ENCODE measurements at places on chromosomes 12 and 14.

DNA sequence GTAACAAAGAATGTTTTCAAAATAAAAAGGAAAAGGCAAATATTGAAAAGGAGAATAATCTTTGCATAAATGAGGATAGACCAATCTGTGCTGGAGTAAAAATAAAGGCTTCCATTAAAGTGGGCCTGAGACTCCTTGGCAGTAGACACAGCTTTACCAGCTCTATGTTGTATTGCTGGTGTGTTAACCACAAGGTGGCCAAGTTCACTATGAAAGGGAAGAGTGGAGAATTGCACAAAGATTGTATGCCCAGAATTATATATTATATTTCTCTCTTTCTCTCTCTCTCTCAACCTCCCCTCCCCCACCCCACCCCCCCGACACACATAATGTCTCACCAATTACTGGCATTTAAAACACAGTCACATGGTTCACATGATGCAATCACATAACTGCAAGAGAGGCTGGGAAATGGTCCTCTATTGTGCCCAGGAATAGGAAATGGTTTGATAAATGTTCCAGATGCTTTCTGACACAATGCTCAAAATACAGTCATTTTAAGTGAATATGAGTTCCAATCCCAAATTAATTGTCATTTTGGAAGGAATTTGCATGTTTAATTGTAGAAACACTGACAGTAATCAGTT lies 222.6 kb upstream of the SYT1 start:
- no peak for DNase-seq

DNA sequence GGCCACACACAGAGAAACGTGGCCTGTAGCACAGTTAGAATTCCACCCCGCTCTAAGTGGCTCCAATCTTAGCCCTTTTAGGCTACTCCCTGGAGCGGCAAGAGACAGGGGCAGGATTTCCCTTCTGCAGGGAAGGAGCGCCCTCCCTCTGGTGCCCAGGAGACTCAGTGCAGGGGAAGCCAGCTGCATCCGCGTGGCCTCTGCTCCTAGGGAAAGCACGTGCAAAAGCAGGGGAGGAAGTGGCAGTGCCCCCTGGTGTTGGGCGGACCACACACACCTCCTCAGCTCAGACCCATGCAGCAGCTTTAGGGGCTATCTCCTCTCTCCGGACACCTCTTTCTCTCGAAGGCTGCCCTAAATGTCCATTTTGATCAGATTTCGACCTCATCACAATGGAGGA lies 50.0 kb downstream of the SPRING1 start:
- peak; percentile 62 for DNase-seq

DNA sequence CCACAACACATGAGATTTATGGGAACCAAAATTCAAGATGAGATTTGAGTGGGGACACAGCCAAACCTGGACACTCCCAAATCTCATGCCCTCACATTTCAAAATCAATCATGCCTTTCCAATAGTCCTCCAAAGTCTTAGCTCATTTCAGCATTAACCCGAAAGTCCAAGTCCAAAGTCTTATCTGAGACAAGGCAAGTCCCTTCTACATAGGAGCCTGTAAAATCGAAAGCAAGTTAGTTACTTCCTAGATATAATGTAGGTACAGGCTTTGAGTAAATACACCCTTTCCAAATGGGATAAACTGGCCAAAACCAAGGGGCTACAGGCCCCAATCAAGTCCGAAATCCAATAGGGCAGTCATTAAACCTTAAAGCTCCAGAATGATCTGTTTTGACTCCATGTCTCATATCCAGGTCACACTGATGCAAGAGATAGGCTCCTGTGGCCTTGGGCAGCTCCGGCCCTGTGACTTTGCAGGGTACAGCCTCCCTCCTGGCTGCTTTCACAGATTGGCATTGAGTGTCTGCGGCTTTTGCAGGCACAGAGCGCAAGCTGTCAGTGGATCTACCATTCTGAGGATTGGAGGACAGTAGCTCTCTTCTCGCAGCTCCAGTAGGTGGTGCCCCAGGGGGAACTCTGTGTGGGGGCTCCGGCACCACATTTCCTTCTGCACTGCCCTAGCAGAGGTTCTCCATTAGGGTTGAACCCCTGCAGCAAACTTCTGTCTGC lies 60.1 kb downstream of the LRIG3 start:
- no peak for DNase-seq

- peak; percentile 80 for DNase-seq
These were observed at the start of gene RHOF for GRCh38 chr12:121793440-121793837. RHOF (minus strand) TSS chr12:121793688; CDS start chr12:121793633, 55 bp downstream.

GRCh38 chr14:105411985-105412770 lies 7.4 kb upstream of the MTA1 start:
- DNase-seq = no peak

GRCh38 chr12:51687614-51688013 lies 96.6 kb downstream of the SCN8A start:
- no peak for DNase-seq

DNA sequence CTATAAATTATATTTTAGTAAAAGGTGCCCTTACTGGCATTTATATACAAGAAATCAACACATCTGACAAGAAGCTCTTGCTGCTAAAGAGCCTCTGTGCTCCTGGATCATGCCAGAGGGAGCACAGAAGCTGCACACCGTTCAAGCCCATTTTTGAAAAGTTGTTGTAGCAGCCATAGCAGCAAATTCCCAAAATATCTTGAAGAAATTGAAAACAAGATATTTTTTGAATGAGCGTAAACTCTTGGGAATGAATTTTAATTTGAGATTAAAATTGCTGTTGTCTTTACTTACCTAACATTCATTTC lies 540 bp upstream of the CLEC2D start:
- no peak for DNase-seq

GRCh38 chr14:103625356-103626095 lies 3.5 kb upstream of the KLC1 start:
- no peak for DNase-seq

DNA sequence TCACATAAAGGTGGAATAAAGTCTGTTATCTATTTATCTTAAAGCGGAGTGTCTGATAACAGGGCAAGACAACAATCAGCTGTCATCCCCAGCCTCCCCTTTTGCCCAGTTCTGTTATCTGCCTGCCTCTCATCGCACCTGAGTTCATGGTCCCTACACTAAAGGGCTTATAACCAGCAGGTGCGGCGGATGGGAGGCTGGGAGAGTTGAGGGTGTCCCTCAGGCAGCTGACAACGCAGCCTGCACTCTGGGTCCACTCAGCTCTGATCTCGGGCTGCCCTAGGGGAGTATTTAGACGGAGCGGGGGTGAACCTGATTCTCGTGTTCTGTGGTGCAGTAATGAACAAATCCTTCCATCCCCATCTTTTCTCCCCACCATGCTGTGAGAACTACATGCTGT lies 34.0 kb upstream of the JDP2 start:
- DNase-seq = no peak

DNA sequence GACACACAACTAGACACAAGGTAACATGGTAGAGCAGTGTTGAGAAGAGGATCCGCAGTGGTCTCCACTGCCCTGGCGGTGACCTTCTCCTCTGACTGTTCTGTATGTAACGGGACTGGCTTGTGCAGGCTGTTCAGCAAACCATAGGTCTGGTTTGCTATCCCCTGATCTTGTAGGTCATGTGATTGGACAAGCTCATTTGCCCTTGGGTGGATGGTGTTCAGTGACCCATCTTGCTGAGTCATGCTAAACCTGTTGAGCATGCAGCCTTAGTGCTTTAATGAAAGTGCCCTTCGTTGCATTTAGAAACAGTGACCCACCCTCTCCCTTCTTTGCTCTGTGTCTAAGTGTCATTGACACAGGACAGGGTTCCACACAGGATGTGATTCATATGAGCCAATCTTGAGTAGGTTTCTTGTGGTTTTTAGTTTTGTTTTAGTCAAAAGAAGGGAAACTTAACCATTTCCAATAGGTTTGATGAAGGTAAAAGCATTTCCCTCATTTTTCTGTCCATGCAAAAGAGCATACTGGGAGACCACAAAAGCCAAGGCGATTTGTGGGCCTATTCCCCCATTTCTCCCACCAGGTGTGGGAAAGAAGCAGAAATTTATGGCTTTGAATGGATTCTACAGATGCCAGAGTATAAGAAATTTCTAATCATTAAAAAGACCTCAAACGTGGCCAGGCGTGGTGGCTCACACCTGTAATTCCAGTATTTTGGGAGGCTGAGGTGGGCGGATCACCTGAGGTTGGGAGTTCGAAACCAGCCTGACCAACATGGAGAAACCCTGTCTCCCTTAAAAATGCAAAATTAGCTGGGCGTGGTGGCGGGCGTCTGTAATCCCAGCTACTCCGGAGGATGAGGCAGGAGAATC lies 32.6 kb upstream of the HIF1A start:
- DNase-seq = no peak

DNA sequence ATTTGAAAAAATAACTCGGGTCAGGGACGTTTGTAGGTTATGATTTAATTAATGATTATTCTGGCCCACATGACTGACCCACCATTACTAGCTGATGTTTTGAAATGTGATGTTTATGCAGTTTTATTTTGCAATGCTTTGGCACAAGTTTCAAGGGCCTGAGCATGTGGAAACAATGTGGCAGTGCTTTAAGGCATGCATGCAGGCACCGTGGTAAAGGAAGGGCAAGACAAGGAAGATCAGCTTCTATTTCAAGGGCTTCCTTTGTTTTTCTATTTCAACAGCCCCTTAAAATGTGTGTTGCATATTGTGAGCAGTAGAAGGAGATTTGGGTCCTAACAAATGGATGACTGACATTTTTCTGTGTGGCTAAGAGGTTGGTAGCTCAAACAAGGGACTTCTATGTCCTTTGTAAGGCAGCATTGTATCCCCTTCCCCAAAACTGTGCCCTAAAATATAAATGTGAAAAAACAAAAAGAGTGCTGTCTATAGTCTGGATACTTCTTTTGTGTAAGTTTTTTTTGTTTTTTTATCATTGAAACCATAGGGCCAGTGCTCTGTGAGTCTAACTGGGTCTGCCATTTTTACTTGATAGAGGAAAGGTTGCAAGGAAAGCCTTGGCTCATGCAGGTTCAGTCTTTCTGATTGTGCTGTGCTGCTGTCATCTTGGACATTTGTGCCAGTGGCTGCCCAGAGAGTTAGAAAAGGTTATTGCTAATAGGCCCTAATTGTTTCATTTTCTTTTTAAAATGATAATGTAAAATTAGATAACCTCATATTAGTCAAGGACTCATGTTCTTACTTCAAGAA lies 103.5 kb downstream of the FGD4 start:
- no peak for DNase-seq

DNA sequence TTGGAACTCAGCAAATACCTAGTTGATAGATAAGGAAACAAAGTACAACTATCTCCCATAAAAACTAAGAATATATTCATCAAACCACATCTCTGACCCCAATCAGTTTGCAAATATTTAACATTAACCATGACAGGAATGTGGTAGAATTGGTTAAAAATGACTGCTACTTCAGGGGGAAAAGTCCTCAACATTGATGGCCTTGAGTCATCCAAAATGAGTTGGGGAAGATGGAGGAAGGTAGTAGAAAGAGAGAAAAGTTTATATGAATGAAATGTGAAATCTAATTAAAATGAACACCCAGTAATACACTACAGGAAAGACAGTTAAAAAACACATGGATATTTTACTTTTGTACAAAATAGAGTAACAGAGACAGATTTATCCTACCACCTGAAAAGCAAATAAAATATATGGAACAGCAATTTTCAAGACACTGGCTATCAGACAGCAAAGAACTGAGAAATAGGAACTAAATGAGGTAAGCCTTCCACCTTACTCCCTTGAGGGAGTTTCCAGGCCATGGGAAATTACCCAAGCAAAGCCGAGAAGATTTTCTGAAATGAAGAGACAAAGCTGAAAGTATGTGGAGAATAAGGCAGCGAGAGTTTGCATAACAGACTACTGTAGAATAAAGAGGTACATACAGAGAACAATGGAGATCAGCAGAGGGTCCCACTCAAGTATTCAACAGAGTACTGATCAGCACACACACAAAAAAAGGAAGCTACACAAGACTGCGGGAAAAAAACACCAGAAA lies 49.6 kb downstream of the TC2N start:
- no peak for DNase-seq

- no peak for DNase-seq
These were observed 5.4 kb upstream of the GPR84 start for GRCh38 chr12:54369597-54370131.

- no peak for DNase-seq
These were observed 7.5 kb downstream of the C14orf132 start for GRCh38 chr14:96046630-96047029.

- no peak for DNase-seq
These were observed 7.6 kb upstream of the CDC42BPB start for GRCh38 chr14:103064978-103065377.

GRCh38 chr12:459430-460258 lies at the start of gene B4GALNT3:
B4GALNT3 (plus strand) TSS chr12:459939; CDS start chr12:460377, 438 bp downstream.
- peak; percentile 83 for DNase-seq

DNA sequence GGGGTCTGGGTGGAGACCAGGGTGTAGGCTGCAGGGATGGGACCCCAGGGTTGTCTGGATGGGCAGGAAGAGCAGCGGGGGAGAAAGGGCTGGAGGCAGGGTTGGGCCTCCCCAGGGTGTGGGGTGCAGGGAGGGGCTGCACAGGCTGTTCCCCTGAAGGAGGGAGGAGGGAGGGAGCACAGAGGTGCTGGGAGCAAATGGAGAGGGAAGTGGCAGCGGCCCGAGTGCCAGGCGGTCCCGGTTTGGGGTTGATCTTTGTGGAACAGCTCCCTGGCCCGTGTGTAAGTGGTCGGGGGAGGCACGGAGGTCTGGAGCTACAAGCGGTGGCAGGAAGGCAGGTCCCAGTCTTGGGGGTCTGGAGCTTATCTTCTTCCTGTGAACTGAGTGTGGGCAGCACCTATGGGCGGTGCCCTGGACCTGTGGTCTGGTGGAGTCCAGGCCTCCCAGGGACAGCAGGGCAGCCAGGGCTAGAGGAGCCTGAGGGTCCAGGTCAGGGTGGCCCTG lies 391.6 kb downstream of the TMEM121 start:
- peak; percentile 32 for DNase-seq

DNA sequence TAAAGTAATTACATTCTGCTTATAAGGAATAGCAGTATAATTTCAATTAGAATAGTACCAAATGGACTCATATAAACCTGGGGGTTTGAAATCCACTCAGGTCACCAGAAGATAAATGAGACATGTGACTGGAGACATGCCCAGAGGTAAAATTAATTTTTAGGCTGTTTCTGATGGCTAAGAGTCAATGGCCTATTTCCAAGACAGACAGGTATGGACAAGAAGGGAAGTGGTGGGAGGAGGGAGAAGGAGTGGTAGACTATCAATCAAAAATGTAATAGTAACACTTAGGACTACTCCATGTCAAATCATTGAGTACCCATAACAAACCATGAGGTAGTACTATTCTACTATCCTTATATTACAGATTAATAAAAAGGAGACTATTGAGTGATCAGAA lies 544.0 kb downstream of the GALC start:
- DNase-seq = no peak

- peak; percentile 90 for DNase-seq
These were observed at the start of gene AJUBA for GRCh38 chr14:22982477-22983245. AJUBA (minus strand) TSS chr14:22982551; CDS start chr14:22982266, 285 bp downstream.
